Activated CD4-positive, alpha-beta T cell treated with anti-CD3 and anti-CD28 coated beads for 24 hours (primary cell): ENCODE measurements at places on chromosomes 6 and 20.
A peak's percentile ranks its signal among the peaks of the same experiment; 100 is the strongest.

DNA sequence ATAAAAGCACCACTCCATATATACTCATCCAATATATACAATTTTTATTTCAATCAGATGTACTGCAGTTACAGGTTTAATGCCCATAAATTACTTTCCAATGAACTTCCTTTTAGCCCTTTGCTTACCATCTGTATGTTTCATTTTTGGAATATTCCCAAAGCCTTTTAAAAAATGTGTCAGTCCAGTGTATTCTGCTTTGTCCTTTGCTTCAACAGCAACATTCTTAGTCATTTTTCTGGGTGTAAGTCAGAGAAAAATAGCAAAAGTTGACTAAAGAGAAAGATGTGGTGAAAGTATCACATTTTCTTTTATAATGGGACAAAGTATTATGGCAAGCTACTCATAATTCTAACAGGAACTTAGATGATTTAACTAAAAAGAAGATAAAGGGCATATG, 15.2 kb downstream of the DSE start:
- DNase-seq: no peak

GRCh38 chr6:148179786-148180185, 162.9 kb upstream of the SASH1 start:
- no peak for DNase-seq

DNA sequence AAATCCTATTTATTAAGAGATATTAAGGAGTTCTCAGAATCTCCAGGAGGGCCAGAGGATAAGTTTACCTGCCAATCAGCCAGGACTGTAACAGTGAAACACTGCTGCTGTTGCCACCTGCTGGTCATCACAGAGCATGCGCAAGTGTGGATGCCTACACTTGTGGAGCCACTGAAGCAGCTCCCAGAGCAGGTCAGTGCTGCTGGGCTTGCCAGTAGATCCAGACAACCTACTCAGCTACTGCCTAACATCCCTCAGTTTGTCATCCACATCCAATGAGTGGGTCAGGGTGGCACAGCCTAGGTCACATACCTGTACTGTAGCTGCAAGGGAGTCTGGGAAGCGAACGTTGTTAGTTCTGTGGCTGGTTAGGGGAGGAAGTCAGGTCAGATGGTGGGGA, 18.3 kb upstream of the NHSL1 start:
- DNase-seq: peak; percentile 18

- no peak for DNase-seq
Measured at GRCh38 chr6:21281366-21281765, 312.2 kb upstream of the SOX4 start.

- no peak for DNase-seq
Measured at GRCh38 chr6:17628873-17629272, 28.8 kb downstream of the FAM8A1 start.

GRCh38 chr20:389220-389619, 8.7 kb downstream of the TRIB3 start:
- no peak for DNase-seq

DNA sequence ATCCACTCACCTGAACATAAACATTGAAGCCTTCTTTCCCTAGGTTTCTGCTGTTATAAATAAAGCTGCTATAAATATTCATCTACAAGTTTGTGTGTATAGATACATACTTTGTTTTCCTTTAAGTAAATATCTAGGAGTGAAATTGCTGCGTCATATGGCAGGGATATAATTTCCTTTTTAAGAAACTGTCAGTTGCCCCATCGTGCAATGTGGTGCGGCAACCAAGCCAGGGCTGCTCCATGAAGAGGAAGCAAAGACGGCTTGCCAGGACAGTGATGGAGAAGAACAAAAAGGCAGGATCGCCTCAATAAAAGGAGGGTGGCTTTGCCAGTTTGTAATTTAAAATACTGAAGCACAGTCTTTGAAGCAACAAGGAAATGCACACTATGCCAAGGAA, 36.6 kb downstream of the CITED2 start:
- DNase-seq: no peak

DNA sequence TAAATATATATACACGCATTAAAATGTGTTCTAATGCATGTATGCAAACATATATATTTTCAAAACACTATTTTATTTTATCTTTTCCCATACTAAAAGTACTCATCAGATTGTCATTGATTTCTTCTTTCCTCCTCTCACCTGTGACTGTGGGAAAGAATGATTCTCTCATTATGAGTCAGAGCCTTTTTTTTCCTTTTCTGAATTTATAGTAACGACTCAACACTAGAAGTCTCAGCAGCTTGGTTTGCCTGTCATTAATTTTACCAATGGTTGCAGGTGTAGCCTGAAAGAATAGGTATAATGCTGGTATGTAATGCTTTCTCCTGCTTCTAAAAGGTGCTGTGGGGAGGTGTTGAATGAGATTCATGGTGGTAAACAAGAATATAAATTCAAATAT, 328.7 kb downstream of the UTRN start:
- no peak for DNase-seq

DNA sequence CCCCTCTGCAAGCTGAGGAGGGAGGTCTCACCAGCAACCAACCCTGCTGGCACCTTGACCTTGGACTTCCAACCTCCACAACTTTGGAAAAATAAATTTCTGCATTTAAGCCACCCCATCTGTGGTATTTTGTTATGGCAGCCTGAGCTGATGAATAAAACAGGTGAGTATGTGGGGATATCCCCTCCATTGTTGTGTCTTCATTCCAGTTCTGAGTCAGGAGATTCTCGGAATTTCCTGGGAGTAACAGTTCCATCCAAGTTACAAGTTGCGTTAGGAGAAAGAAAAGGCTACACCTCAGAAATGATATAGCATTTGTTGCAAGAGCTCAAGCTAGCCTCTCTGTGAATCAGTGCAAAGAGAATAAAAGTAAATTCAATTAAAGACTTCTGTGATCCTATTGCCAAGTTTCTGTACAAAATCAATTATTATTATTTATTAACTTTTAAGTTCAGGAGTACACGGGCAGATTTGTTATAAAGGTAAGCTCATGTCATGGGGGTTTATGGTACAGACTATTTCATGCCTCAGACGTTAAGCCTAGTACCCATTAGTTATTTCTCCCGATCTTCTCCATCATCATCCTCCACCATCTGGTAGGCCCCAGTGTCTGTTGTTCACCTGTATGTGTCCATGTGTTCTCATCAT, 153.0 kb downstream of the NKAIN2 start:
- DNase-seq: no peak

DNA sequence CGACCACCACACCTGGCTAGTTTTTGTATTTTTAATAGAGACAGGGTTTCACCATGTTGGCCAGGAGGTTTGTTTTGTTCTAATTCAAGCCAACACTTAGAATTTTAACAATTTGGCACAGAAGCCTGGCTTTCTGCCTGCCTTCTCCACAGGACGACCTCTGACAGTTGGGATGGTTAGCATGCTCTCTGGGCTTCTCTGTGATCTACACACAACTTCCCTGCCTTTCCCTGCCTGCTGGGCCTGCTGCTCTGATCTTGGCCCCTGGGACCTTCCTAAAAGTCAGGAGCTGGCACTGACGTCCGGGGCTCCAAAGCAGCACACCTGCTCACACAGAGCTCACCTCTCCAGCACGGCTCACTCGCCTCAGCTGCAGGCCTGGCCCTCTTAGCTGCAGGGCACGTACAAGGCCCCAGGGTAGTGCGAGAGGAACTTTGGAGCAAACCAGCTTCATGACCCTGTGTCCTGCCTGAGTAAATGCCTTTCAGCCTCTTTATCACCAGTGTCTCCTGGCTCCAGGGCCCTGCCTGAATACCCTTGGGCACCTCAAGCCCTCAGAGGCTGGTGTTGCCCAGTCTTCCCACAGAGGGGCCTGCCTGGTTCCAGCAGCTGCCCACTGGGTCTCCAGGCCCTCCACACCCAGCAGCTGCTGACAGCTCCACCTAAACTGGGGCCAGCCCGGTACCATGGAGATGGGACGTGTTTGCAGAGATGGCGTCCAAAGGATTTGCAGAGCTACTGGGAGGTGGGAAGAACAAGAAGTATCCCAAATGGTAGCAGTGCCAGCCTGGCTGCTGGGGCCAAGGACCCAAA, 96.0 kb downstream of the PSMB1 start:
- DNase-seq: no peak

- DNase-seq: no peak
Measured at GRCh38 chr6:56479381-56479780, 163.3 kb downstream of the DST start.

GRCh38 chr20:25496165-25496967, 88.9 kb downstream of the GINS1 start:
- DNase-seq: no peak

DNA sequence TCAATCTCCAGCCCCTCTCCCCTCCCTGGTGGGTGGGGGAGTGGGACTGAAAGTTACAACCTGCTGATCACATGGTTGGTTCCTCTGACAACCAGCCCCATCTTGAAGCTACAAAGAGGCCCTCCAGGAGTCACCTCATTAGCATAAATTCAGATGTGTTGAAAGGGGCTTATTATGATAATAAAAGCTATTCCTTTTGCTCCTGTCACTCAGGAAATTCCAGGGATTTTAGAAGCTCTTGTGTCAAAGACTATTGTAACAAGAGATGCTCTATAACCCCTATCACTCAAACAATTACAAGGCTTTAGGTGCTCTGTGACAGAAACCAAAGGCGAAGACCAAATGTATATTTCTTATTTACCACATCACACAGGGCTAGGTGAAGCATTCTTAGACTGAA, 30.1 kb upstream of the MBOAT1 start:
- DNase-seq: no peak

GRCh38 chr20:1830240-1830639, 65.0 kb upstream of the SIRPA start:
- no peak for DNase-seq

GRCh38 chr6:95847061-95847460, 168.7 kb upstream of the FUT9 start:
- DNase-seq: no peak

GRCh38 chr20:8255945-8256632, 124.0 kb downstream of the PLCB1 start:
- DNase-seq: no peak

DNA sequence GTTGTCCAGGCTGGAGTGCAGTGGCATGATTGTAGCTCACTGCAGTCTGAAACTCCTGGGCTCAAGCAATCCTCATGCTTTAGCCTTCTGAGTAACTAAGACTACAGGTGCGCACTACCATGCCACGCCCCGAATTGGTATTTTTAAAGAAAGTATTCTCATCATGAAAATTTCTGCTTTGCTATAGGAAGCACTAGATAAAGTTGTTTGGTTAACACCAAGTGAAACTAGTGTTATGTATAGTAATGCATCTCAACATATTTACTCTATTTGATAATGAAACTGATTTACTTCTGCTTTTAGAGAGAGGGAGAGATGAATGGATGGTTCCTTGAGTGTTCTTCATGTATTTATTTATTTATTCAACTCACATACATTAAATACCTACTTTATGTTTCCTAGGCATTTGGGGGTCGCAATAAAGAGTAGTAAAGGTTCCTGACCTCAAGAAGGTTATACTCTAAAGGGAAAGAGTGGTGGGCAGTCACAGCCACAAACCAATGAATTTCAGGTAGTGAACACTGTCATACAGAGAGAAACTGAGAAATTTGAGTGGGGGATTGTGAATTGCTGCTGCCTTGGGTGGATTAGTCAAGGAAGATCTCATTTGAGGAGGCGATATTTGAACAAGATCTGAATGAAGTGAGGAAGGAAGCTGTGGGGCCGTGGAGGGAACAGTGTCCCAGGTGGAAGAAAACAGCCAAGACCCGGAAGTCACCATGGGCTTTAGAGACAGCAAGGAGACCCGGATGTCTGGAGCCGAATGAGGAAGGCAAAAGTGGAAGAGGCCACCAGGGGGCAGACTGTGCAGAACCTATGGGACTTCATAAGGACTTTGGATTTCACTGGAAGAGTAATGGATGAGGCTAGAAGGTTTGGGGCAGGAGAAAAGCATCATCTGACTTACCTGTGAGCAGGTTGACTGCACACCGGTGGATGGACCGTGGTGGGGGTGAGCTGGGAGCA, 185.6 kb downstream of the TSHZ2 start:
- DNase-seq: peak; percentile 20

DNA sequence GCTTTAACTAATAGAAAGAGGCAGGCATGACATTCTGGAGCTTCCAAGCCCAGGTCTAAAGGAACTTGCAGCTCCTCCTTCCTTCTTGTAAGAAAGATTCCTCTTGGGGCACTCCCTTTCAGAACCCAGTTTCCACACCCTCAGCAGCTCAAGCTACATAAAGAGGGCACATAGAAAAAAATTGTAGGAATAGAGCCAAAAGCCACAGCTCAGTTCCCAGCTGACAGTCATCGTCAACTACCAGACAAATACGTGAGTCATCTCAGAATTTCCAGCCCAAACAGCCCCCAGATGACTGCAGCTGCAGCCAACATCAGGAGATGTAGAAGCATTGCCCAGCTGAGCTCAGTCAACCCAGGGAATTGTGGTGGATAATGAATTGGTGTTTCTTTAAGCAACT, 349.8 kb upstream of the ARID1B start:
- no peak for DNase-seq

DNA sequence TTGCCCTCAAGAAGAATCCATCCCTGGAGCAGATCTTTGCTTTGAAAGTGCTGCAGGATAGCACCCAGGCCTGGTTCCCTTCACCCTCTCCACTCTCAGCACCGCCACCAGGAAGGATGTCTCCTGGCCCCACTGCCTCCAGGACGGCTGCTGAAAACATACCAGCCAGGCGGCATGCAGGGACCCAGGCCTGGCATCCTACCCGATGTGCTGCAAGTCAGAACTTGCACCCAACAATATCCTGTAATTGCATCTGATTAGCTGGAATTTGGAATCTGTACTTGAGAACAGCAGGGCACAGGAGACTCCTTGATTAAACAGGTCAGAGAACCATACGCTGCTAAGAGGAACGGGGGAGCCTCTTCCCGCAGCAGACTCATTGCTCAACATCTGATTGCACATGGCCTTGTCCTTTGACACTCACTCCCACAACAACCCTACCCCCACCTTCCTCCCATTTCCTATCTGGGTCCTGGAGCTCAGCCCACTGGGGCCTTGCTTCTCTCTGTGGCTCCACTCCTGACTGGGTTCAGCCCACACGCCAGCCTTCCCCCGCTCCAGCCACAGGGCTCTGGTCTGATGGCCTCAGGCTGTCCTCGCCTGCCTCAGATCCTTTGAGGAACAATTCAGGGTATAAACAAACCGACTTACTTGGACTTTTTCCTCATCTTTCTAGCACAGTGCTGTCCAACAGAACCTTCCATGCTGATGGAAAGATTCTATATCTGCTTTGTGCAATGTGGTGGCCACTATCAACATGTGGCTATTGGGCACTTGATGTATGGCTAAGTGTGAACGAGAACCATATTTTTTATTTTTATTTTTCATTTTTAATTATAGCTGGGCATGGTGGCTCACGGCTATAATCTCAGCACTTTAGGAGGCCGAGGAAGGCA, 78.0 kb downstream of the FGD2 start:
- no peak for DNase-seq

GRCh38 chr6:77228279-77228678, 235.0 kb downstream of the HTR1B start:
- DNase-seq: no peak

- DNase-seq: no peak
Measured at GRCh38 chr20:46289432-46289831, 18.9 kb downstream of the CDH22 start.

GRCh38 chr6:90406957-90407356, 110.3 kb upstream of the BACH2 start:
- no peak for DNase-seq
